Activated naive CD8-positive, alpha-beta T cell treated with anti-CD3 and anti-CD28 coated beads, Interleukin-2, amount 10 ng/mL, durations not matched to agents 7 days and 5 days (primary cell): ENCODE measurements at places on chromosomes 3 and 15. TPM values are rescaled to one million over a fixed set of nuclear protein-coding genes. Genes with fewer than 3 reads are reported as not detected.

DNA sequence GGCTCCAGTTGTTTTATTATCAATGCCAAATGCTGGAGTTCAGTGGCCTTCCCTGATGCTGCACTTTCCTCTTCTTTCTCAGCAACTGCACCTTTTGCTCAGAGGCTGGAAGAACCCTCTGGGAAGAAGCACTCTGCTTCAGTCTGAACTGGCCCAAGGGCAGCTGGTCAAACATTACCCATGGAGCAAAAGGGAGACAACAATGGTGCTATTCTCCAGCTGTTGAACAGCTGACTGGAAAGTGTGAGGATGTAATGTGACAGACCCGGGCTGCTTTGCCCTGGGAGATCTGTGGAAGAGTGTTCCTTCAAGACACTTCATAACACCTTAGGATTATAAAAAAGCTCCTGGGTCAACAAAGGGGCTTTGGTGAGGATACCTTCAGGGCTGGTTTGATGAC is 84.9 kb downstream of the EPHB1 start:
- DNase-seq = no peak

Gene FOXL2
- total RNA-seq = not detected

Gene HIGD2B
- not detected for total RNA-seq

GRCh38 chr15:58288592-58288991 is 143.2 kb upstream of the LIPC start:
- no peak for DNase-seq

- no peak for DNase-seq
These were observed 21.6 kb downstream of the NCBP2 start for GRCh38 chr3:196920733-196921132.
